ENCODE measurements at places on chromosomes 6 and 20.

DNA sequence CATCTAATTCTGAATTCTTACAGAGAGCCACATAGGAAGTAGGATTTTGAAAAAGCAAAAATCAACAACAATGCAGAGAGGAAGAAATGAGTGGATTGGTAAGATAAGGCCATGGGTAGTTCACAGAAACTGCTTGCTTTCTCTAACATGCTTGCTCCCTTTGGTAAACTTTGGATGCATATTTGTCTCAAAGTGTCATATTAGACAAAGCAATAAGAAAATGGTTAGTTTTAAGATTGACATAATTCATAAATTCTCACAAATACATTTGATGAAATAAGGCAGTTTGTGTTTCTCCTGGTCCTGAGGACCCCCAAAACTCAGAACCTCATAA, 31.7 kb downstream of the UTRN start:
- DNase-seq: no peak

DNA sequence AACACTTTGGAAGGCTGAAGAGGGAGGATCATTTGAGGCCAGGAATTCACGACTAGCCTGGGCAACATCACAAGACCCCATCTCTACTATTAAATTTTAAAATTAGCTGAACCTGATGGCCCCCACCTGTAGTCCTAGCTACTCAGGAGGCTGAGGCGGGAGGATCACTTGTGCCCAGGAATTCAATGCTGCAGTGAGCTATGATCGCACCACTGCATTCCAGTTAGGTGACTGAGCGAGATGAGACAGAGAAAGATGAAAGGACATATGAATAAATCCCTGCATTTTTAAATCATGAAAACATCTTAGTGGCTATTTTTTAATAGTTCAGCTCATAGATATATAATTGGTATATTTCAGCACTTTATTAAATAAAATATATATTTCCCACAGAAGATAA, 93.8 kb downstream of the GPR63 start:
- no peak for DNase-seq

DNA sequence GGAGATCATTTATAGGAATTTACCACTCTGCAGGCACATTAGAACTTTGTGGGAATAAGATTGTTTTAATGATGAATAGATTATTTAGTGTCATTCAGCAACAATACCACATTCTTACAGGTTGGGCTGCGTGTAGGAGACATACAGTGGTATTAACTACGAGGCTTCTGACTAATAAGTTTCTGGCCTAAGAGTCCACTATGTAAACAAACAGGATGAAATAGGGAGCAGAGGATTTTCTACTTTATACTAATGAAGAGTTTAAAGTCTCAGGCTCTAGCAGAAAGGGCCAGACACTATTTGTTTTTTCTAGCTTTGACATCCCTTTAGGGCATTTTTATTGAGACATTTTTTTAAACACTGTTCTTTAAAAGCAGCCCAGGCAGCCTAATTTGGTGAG, 75.6 kb downstream of the SLC24A3 start:
- DNase-seq: no peak

DNA sequence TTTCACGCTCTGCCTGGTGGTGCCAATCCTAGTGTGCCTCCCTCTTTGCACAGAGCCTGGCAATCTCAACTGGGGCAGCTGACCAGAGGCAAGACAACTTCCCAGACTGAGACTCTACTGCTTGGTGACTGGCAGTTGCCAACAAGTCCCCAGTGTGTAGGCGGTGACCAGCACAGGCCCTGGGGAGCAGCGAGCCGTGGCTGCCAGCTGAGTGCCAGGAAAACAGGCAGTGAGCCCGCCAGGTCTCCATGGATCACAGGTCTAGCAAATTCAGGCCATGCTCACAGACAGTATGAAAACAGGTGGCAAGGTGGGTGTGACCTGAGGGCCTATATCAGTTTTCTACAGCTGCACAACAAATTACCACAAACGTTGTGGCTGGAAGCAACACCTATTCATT, 289.9 kb downstream of the KIF16B start:
- no peak for DNase-seq

- no peak for DNase-seq
Measured at GRCh38 chr20:61053487-61053886, 198.6 kb upstream of the CDH4 start.

GRCh38 chr6:126770176-126770575, 348.3 kb upstream of the RSPO3 start:
- no peak for DNase-seq

DNA sequence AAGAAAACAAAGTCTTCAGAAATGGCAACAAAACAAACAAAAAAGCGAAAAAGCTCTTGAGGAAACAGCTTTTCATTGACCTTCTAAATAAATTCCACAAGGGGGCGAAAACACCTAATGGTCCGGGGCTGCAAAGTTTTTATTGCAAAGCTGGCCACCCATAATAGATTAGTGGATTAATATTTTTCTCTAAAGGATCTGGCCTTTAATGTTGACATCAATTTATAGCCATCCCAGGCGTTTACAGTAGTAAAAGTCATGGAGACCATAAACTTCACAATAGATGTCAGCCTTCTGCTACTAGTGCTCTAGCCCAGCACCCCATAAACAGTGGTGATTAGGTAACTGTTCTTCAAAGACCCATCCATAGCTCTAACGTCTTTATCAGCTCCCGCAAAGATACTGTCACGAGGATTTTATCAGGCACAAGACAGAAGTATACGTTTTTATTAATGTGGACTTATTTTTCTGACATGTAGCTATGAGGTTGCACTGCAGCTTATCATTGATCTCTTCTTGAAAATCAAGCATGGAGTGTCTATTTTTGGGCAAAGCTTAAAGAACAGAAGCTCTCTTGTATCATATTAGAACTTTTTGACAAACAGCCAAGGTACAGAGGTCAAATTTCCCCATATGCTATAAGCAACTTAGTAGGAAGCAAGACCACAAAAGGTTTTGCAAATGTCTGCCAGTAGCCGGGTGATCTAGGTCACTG, 4.7 kb downstream of the CITED2 start:
- peak; percentile 32 for DNase-seq

GRCh38 chr6:102381203-102381602, 987.7 kb downstream of the GRIK2 start:
- no peak for DNase-seq
